ENCODE measurements at places on chromosomes 6 and 20.

GRCh38 chr20:44728801-44729443, 13.8 kb downstream of the CCN5 start:
- DNase-seq: no peak

DNA sequence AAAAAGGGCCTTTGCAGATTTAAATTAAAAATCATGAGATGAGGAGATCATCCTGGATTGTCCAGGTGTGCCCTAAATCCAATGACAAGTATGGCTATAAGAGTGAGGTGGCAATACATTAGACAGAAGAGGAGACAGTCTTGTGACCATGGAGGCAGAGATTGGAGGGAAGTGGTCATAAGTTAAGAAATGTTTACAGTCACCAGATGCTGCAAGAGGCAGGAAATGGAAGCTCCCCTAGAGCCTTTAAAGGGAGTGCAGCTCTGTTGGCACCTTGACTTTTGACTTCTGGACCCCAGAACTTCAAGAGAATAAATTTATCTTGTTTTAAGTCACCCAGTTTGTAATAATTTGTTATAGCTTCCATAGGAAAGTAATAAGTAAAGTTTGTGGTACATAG, 61.1 kb downstream of the HMGN3 start:
- DNase-seq: no peak

- DNase-seq: no peak
Observed at GRCh38 chr6:12962987-12963386, 246.4 kb downstream of the PHACTR1 start.

- DNase-seq: no peak
Observed at GRCh38 chr20:20524756-20525155, 156.9 kb downstream of the INSM1 start.

- no peak for DNase-seq
Observed at GRCh38 chr6:142378138-142378875, 76.5 kb downstream of the ADGRG6 start.

- no peak for DNase-seq
Observed at GRCh38 chr20:1621316-1621715, 1.5 kb upstream of the SIRPB1 start.

DNA sequence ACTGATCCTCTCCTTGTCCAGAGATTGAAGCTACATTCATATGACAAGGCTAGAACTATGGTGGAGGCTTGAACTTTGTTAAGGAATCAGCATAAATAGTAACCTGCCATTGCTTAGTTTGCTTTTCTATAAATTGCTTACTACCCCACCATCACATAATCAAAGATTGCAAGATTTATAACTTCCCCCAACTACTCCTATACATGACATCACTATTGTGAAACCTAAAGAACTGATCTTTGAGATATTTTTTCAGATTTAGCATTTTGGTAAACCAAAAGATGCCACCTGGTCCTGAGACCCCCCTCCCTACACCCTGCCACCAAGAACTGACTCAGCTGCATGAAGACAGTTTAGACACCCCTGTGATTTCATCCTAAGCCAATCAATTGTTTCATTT, 385.3 kb downstream of the CDC5L start:
- DNase-seq: no peak

GRCh38 chr6:11021714-11022113, 22.4 kb downstream of the ELOVL2 start:
- no peak for DNase-seq

Data from stimulated activated CD8-positive, alpha-beta memory T cell treated with anti-CD3 and anti-CD28 coated beads, Interleukin-4, amount 100 ng/mL, for 48 hours (primary cell).